ENCODE measurements at places on chromosomes 13 and 19. TPM values are rescaled to one million over a fixed set of nuclear protein-coding genes. Genes with fewer than 3 reads are reported as not detected.

GRCh38 chr13:110309661-110310524, 2.8 kb downstream of the COL4A2 start:
- no peak for DNase-seq

- DNase-seq: no peak
These were observed 880.4 kb downstream of the EFNB2 start for GRCh38 chr13:105655046-105655445.

DNA sequence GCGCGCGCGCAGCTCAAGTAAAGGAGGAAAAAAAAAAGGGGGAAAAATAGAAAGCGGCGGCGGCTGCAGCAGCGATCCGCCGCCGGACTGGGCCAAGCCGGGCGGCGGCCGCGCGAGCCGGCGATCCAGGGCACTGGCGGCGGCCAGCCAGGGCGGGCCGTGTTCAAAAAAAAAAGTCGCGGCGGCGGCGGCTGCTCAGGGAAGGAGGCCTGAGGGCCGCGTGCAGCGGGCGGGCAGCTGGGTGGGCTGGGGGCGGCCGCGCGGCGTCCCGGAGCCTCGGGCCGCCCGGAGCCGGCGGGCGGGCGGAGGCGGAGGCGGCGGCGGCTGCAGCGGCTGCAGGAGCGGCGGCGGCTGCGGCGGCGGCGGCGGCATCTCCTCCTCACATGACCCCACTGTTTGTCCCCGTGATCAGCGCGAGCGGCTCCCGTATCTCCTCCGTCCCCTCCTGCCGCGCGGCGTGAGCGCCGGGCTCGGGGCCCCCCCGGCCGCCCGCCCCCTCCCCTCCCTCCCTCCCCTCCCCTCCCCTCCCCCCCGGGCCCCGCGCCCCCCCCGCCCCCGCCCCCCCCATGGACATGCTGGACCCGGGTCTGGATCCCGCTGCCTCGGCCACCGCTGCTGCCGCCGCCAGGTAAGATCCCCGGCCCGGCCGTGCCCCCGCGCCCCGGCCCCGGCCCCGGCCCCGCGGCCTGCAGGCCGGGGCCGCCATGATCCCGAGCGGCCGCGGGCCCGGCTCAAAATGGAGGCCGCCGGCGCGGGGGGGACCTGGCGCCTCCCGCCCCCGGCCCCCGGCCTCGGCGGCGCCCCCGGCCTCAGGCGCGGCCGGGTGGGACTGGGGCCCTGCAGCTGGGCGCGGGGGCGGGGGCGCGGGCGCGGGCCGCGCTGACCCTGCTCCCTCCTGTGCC, at the start of gene USF2:
TSS of gene USF2 (plus strand) at position 427 of the 902 bp plus-strand sequence. CDS start at position 567, 140 bp downstream.
- DNase-seq: peak; percentile 80

DNA sequence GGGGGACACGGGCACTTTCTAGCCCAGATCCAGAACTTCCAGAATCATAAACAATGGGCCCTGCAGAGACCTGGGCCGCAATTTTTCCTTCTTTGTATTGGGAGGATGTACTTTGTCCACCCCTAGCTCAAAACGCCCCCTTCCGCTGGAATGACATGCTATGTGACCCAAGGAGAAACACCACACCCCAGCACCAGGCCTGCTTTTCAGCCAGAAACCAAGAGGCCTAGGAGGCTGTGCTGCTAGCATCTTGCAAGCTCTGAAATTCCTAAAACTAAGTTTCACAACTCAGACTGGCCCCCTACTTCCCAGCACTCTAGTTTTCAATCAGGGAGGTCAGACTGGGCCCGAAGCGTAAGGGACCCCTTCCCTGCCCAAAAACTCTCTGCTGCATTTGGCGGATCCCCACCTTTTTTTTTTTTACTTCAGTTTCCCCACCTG, 538 bp downstream of the LSM4 start:
- peak; percentile 79 for DNase-seq

DNA sequence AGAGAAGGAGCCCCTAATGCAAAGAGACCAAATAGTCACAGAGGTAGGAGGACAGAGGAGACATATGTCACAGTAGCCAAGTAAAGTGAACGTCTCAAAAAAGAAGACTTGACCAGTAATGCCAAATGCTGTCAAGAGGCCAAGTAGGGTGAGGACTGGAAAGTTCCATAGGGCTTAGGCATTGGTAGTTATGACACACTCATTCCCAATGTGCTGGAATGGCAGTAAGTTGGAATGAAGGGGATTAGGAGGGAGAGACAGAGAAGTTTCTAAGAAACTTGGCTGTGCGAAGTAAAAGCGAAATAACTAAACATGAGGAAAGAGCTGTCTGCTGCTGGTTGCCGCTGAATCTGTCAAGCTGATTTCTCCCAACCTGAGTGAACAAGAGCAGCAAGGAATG, 14.9 kb upstream of the FRY start:
- DNase-seq: no peak

- no peak for DNase-seq
These were observed 5.5 kb upstream of the SAE1 start for GRCh38 chr19:47124937-47125668.

DNA sequence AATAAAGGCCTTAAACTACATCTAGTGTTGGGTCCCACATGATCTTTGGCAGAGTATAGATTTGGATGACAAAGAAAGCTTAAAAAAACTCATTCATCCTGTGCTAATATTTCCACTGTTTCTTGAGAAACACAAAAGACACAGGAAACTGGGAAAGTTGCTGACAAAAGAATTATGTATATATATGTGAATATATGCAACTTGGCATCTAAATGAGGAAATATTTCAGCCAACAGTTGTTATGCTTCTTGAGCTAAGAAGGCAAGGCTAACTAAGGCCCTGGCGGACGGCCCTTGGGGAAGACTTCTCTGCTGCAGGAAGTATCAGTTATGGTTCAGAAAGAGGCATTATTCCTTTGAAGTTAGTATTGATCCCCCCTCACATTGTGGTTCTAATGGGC, 491.8 kb downstream of the DIAPH3 start:
- DNase-seq: no peak

- no peak for DNase-seq
These were observed 1348.0 kb upstream of the SLC10A2 start for GRCh38 chr13:104414181-104414580.

- DNase-seq: no peak
These were observed 490.4 kb downstream of the DIAPH3 start for GRCh38 chr13:59673286-59673685.

DNA sequence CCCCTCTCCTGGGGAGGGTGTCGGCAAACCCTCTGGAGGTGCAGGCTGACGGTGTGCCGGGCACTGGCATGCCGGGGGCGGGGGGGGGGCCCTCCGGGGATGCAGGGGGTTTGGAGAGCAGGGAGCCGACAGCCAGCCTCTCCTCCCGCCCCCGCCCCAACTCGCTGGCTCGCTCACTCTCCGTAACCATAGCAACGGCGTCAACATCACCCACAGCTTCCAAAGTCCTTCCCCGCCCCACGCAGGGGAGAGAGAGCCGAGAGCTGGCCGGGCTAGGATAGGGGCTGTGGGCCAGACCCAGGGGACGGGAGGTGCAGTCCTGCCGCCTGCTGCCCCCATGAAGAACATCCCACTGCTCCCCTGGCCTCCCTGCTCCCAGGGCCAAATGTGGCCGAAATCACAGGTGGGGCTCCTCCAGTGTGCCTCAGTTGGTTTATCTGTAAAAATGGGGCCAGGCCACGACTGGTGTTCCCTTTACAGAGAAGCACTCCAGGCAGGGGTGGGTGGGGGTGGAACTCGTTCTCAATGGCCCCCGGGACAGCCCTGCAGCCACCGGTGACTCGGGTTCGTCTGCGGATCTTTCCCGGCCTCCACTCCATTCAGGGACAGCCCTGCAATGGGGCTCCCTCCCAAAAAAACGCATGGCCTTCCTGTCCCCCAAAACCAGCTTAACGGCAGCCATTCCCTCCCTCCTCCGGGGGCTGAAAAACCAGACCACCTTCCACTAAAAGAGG, 3.2 kb downstream of the KLF16 start:
- peak; percentile 89 for DNase-seq

DNA sequence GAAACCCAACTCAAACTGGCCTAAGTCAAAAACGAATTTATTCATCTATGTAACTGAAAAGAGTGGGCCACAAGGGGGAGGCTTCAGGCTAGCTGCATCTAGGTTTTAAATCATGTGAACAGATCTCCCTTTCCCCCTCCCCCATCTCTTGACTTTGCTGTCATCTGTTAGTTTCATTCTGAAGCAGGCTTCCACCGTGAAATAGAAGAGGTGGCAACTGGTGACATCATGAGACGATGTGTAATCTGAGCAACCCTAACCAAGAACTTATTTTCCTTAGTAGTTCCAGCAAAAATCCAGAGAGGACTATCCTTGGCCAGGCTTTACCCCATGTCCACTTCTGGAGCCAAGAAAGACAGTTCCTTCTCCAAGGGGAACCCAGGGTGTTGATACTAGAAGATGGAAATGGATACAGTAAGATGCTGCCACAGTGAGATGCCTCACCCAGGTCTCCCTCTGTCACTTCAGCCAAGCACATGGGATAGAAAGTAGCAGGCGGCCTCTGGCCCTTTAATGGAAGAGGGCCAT, 9.4 kb downstream of the SAMD4B start:
- DNase-seq: no peak

GRCh38 chr19:4291184-4291732, 10.9 kb downstream of the TMIGD2 start:
- DNase-seq: no peak

GRCh38 chr13:86856991-86857390, 814.2 kb upstream of the SLITRK5 start:
- no peak for DNase-seq

DNA sequence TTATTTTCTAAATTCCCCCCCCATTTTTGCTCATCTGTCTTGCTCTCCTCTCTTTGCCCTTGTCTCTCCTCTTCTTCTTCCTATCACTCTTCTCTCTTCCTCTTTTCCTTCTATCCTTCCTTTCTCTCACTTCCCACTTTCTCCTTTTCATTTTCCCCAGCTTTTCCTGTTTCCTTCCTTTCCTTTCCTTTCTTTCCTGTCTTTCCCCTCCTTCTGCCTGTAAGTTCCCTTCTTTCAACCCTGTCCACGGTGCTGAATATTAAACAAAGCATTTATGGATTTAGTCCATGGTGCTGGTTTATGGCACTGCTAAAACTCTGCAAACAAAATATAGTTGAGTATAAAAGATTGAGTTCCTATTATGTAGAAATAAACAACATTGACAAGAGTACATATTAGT, 27.6 kb downstream of the SCEL start:
- no peak for DNase-seq

DNA sequence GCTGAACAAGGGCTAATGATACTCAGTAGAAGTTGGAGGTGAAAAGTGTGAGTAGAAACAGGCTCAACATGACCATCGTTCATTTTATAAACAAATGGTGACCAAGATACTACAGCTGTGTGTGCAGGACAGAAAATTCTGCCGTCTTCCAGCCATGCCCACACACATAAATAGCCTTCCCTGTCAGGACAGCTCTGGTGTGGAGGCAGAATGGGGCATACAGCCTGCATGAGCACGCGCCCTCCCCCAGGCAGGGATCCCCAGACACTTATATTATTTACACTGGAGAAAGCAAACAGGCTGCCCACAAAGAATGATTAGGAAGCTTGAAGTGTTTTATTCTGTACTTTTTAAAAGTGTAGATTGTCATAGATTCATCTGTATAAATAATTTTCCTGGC, 20.4 kb downstream of the GJA3 start:
- no peak for DNase-seq

GRCh38 chr13:49148405-49148804, 71.7 kb upstream of the MLNR start:
- DNase-seq: no peak

DNA sequence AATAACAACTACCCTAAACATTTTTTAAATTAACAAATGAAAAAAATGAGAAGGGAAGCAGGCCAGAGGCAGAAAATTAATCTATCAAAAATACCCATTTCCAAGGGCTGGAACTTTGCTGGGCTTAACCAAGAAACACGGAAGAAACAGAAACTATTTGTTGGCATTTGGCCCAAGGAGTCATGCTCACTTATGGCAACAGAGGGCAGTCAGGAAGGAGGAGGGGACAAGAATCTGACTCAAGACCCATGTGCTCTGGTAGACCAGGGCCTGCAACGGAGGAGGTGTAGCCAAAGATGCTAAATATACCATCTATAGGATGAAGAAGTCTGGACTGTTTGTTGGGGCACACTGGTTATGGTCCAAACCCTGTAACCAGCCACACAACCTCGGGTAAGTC, 496.7 kb downstream of the COG6 start:
- DNase-seq: no peak

- DNase-seq: no peak
These were observed 121.8 kb upstream of the VSTM2B start for GRCh38 chr19:29404015-29404414.

DNA sequence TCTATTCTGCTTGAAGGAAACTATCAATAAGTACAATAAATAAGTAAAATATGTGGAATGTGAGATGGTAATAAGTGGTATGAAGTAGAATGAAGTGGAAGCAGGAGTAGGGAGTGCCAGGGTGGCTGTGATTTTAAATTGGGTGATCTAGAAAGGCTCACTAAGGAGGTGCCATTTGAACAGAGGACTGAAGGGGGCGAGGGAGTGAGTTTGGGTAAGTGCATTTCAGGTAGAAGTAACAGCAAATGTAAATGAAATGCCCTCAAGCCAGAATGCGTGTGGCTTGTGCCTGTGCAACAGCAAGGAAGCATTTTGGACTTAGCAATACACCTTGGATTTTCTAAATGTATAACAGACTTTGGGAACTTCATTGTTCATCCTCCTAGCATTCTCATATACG, 77.1 kb downstream of the CCNA1 start:
- no peak for DNase-seq

DNA sequence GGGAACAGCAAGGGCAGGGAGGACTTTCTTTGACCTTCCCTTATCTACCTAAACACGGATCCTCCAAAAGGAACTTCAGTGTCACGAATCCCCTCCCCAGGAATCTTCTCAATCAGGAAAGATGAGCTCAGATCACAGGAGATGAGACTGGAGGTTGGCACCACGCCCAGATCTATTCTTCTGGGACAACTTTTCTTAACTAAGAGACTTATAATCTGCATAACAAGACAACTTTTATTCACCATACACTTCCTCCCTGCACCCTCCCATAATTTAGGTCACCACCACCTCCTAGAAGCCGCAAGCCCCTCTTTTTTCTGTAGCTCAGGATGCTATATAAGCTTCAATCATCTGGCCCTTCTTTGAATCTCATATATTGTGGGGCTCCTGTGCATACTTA, 19.2 kb upstream of the AKT2 start:
- no peak for DNase-seq

DNA sequence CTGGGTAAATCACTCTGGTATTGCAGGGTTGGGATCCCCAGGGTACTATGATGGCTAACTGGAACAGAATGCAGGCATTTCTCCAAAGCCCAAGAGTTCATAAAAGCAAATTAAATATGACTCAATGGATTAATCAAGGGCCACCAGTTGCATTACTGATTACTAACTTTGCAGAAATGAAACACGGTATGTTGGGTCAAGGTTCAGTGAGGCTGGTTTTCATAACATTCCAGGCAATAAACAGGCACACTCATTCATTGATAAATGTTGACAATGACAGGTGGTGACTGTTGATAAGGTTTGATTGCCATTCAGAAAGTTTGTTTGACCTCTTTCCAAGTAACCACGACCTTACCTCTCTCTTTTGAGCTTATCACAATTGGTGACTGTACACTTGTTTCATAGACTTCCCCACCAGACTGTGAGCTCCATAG, 506 bp upstream of the AP1M1 start:
- DNase-seq: no peak

- DNase-seq: no peak
These were observed 3.5 kb upstream of the CYP2S1 start for GRCh38 chr19:41189425-41190065.

Gene C1QTNF9B
- not detected for total RNA-seq

Gene RNF126
- total RNA-seq: 21.7 TPM

Gene MEDAG
- 9.3 TPM for total RNA-seq

Gene FLT3LG
- total RNA-seq: 6.8 TPM

Gene C19orf12
- total RNA-seq: 48.2 TPM

Gene JAK3
- 5.3 TPM for total RNA-seq

Gene GSX1
- not detected for total RNA-seq

Gene CERS4
- total RNA-seq: 16.1 TPM

Gene LGALS14
- not detected for total RNA-seq

Gene EFNA2
- not detected for total RNA-seq
